NCI-H1930 (cell line): ENCODE measurements at places on chromosomes 13 and 19.
A peak's percentile ranks its signal among the peaks of the same experiment; 100 is the strongest.

- no peak for DNase-seq
These were observed 140.9 kb downstream of the TBC1D4 start for GRCh38 chr13:75341028-75341427.

DNA sequence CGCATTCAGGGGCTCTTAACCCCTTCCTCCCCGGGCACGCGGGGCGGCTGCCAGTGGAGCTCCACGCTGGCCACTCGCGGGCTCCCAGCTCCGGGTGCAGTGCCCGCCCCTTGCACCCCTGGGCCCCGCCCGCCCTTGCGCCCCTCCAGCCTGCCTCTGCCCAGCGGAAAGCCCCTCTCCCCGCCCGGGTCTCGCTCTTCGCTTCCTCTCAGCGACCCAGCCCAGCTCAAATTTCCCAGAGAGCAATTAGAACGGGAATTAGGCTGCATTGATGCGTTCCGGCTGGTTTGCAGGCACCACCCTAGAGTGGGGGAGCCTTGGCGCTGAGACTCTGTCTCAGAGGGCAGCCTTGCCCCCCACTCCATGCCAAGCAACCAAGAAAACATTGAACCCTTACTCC lies 1.8 kb upstream of the GSX1 start:
- DNase-seq: no peak

GRCh38 chr13:51794964-51795363 lies 9.0 kb downstream of the DHRS12 start:
- DNase-seq: no peak

- DNase-seq: no peak
These were observed 580.3 kb downstream of the GPC6 start for GRCh38 chr13:93806861-93807260.

- no peak for DNase-seq
These were observed 44.3 kb downstream of the SHISA2 start for GRCh38 chr13:26007261-26008125.

DNA sequence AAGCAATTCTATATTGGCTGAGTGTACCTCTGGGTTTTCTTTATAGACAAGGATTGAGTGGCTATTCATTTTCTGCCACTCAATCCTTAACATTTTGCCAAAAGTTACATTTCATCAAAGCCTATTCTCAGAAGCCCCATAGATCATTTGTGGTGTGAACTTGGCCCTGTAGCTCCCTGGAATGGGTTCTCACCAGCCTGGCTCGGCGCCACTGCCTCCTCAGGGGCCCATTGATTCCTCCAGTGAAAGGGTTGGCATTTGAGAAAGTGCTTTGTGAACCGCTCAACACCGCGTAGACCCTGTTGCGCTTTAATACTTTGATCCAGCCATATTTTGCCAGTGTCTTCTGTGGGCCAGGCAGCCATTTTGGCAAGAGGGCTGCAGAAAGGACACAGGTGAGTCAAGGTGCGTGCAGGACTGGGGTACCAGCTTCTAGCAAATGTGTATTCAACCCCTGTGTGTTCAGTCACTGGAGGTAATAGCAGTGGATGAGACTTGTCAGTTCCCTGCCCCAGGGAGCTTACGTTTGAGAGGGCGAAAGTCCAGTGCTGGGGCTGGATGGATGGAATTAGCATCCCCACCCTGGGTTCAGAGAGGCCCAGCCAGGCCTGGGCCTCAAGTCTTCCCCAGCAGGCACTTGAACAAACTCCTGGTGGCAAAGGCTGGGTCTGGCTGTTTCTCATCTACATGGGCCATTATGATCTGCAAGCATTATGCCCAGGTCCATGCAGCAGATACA lies 3.8 kb downstream of the RAB8A start:
- no peak for DNase-seq

GRCh38 chr19:12092065-12092867 lies 27.7 kb downstream of the ZNF844 start:
- no peak for DNase-seq

DNA sequence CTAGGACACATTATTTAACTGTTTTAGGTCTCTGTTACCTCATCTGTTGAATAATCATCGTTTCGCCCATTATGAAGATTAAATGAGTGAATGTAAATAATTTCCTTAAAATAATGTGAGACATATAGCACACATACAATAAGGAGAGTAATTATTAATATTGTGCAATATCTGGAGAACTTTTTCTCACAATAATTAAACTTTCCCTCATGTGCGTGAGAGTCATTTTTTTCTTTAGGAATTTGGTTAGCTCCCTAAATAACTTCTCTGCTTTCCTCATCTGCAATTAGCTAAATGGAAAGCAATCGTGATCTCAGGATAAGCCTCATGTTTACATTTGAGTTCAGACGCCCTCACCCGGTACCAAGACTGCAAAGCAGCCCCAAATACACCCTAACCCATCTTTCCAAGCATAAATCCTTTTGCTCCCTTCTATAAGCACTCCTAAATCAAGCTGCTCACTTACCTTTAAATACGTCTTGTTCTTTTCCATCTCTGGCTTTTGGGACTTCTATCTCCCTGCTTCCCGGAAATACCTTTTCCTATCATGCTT lies 78.8 kb downstream of the MZT1 start:
- no peak for DNase-seq

- DNase-seq: no peak
These were observed 96.1 kb downstream of the STARD13 start for GRCh38 chr13:33189470-33189869.

GRCh38 chr13:32390484-32390883 lies 37.4 kb downstream of the N4BP2L1 start:
- DNase-seq: no peak

DNA sequence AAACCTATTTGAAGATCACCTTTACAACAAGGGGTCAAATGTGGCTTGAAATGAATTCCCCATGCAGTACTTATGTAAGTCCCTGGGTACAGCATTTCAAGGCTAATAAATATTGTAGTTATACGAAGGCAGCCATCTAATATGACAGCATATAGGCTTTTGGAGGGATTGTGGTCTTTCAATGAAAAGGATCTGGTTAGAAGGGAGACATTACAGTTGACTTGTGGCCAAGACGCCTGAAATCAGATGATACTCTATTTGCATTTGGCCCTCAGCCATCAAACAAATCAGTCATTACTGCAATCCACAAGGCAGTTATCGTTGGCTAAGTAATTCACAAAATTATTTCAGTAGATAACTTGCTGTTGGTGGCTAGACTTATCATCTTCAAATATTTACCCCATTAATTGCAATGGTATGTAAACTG lies 242.7 kb downstream of the DCLK1 start:
- DNase-seq: peak; percentile 84

- no peak for DNase-seq
These were observed 35.5 kb downstream of the TMED1 start for GRCh38 chr19:10800488-10800887.

DNA sequence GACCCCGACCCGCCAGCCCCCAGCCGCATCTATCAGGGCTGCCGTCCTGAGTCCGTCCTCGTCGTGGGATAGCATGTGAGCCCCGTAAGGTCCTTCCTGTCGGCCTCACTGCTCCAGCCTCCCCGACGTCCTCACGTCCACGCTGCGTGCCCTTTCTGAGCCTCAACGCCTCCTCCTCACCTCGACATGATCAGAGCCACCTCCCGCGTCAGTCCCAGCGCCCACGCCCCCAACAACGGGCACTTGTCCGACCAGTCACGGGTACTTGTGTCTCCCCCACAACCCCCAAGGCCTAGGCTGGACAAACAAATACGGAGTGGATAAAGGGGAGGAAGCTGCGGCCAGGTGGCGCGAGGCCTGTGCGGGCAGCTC lies 665 bp downstream of the ZNF497 start:
- DNase-seq: peak; percentile 64

- no peak for DNase-seq
These were observed 1.5 kb downstream of the NUMBL start for GRCh38 chr19:40688987-40689338.

- peak; percentile 57 for DNase-seq
These were observed 8.1 kb downstream of the PTGIR start for GRCh38 chr19:46616631-46617322.

- DNase-seq: no peak
These were observed 123.6 kb downstream of the COL4A2 start for GRCh38 chr13:110430391-110431336.

- no peak for DNase-seq
These were observed 4.9 kb upstream of the ZNF808 start for GRCh38 chr19:52522551-52522950.

GRCh38 chr13:29452773-29453616 lies 142.5 kb downstream of the SLC7A1 start:
- DNase-seq: no peak

DNA sequence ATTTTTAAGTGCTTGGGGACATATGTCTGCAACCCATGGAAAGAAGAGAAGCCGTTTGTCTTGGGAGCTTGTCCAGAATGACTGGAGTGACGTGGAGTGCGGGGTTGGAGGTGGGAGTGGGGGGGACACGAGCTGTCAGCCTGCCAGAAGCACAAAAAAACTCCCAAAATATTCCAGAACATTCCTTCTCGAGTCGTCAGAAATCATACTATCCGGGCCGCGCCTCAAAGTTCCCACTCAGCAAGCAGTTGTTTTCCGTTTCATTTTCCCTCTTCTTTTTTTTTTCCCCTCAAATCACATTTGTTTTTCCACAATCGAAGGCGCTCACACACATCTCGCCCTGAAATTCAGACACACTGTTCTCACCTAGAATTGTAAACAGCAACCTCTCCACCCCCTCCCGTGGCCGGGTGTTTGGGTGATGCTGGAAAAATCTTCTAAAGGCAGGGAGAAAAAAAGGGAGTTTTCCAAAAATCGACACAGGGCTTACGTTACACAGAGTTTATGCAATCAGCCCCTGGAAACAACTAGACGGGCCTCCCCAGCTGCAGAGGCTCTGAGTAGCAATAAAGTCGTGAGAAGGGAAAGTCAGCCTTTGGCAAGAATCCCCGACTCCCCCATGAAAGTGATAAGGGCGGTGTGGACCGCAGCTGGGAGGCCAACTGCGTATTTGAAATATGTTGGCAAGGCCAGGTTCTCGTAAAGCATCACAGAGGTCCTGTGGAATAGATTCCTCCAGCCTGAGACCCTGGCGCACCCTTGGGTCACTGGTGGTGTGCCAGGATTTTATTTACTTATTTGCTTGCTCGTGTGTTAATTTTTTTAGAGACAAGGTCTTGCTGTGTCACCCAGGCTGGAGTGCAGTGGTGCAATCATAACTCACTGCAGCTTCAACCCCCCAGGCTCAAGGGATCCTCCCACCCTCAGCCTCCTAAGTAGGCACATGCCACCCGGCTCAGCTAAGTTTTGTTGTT lies 31.2 kb upstream of the KLF2 start:
- no peak for DNase-seq

GRCh38 chr13:30874561-30874960 lies 31.5 kb upstream of the MEDAG start:
- DNase-seq: no peak

DNA sequence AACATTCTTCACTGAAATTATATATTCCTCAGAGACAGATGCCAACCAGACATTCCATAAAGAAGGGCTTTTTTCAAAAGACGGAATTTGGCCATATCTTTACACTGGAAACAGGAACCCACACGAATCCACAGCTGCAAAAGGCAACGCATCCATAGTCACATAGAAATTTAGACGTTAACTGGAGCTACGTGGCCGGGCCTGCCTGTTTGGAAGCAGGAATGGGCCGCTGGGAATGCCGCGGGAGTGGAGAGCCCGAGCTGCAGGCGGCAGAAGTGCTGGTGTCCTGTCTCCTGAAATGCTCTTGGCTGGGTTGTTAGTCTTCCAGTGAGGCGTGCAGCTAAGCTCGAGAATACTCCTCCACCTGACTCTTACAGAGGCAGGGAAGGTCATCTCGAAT lies 122.2 kb downstream of the KL start:
- DNase-seq: no peak

DNA sequence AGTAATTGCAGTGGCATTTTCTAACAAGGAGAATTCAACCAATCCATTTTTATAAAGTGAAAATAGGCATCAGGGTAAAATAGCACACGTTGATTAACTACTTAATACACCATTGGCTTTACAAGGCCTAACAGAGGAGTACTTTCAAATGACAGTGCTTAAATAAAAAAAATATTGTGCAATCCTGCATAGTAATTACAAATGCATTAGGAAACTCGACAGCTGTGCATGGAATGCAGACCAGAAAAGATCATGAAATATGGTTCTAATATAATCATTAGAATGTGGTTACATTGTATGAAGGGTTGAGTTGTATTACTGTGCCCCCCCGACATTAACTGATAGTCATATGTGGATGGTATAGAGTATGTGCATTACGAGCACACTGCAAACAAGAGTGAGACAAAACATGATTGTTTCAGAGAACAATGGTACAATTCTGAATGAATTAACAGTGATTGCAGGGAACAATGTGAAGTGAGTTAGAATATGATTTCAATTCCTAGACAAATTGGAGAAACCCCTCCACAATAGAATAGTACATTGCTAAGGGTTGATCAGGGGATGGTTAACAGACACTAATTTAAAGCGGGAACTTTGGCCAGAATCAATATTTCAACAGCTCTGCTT lies 270.6 kb downstream of the GPC5 start:
- DNase-seq: no peak

DNA sequence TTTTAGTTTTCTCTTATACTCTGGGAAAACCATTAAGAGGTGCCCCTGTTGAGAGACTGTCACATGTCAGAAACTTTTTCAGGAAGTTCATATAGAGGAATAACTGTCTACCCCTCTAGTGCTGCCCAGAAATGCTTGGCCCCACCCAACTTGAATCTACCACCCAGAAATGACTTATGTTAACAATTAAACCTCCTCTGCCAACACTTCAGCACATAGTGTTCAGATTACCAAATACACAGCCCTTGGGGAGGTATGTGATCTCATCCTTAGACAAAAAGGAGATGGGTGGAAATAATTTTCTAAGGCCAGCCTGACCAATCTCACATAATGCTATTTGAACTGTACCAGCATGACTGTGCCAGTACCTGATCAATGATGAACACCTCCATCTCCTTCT lies 35.6 kb downstream of the CCDC169 start:
- DNase-seq: no peak

- DNase-seq: no peak
These were observed 29.6 kb upstream of the CACTIN start for GRCh38 chr19:3656073-3656746.

- DNase-seq: no peak
These were observed 816 bp downstream of the SPRED3 start for GRCh38 chr19:38389101-38389925.

DNA sequence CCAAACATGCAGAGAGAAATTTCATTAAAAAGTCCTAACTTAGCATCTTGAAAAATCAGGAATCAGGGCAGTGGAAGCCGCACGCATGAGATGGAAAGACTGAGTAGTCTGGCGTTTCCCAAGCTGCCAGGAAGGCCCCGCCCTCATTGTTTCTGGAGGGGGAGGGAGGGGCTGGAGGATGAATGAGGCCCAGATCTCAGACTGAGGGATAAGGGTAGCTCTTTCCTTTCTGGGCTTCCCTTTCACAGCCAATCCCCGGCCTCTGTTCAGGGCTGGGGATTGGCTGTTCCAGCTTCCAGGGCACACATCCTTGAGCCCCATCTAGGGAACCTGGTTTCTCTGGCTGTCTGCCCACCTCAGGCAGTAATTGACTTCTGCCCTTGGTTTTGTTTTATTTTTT lies 7.3 kb downstream of the C19orf53 start:
- DNase-seq: no peak
